ENCODE measurements at places on chromosomes 5 and 9.

GRCh38 chr9:82608487-82608886 is 454.5 kb downstream of the RASEF start:
- no peak for DNase-seq

GRCh38 chr9:3793971-3794383 is 268.2 kb upstream of the RFX3 start:
- DNase-seq, result no peak

DNA sequence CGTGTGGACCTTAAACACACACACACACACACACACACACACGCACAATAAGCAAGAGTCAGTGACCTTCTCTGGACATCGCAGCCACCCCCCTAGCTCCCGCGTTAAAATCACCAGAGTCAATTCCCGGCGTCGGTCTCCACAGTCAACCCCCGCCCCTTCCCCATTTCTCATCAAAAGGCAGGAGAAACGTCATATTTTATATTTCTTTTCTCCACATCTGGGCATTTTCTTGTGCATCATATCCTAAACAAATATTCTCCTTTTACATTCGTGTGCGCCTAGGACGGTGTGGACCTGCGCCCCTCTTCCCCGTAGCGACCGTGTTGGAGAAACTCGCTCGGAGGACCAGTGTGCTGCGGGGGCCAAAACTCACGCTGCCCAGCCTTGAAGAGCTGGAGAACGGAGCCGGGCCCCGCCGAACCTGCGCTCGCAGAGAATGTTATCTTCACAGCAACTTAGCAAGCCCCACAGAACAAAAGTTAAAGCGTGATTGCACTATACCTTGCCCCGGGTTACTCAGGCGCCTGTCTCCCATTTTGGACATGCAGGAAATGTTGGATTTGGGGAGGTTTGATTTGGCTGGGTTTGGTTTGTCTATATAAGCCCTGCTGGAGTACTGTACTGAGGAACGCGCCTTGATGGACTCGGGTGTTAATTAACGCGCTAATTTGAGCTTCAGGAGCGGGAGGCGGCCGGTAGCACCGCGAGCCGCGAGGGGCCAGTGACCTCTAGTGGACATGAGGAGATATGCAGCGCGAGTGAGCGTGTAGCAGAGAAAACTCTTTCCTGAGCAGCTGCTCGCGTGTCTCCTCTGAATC is 192.4 kb downstream of the MEF2C start:
- peak; percentile 20 for DNase-seq

DNA sequence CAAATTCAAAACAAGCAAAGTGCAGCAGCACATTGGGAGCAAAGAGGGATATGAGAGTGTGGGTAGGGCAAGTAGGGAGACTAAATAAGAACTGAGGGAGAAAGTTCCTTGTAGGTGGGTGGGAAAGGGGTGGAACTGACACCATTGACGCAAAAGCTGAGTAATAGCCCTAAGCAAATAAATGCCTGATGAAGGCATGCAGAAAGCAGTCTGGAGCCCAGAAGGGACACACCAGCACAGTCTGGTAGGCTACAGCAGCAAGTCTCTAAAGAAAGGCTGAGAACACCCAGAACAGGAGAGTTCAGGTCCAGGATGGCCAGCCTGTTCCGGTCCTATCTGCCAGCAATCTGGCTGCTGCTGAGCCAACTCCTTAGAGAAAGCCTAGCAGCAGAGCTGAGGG is at the start of gene INSL4:
Gene INSL4 (plus strand): TSS at position 208 of the 400 bp plus-strand sequence. CDS start 105 bp downstream, at position 313.
- no peak for DNase-seq

DNA sequence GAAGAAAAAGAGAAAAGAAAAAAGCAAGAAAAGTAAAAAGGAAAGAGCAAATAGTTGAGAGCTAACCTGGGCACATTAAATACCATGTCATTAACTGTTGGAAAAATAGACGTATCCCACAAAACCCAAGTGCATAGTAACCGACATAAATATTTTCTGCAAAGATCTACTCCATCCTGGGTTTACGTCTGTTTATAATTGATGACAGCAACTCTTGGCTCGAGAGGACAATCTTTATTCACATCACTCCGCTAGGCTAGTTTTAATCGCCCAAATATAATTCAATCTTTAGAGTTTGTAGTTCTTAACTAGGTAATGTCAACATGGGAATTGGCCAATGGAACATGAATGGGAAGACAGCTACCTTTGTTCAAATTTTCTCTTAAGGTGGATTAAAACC is 321.7 kb upstream of the TNC start:
- DNase-seq, result no peak

DNA sequence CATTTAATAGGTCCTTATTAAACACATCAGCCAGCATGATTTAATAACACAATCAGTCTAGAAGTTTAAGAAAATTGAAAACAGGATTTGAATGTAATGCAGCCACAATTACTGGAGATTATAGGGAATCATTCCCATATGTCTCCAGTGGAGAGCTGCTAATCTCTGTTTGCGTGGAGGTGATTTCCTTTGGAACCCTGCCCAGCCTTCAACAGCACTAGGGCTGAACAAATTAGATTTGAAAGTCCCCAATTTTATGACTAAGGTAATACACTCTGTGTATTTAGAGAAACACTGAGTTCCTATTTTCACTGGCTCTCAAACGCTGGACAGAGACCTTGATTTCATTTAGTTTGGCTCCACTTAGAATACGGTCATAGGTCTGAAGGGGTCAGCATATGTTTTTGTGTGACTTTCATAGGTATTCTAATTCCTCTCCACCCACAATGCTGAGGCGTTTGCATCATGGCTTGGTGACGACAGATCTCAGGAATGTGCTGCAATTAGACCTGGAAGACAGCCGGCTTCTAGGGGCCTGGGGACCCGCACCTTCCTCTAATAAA is 508.3 kb downstream of the EBF1 start:
- no peak for DNase-seq
